ENCODE measurements at places on chromosomes 11 and 22. TPM values are rescaled to one million over a fixed set of nuclear protein-coding genes. Genes with fewer than 3 reads are reported as not detected.

GRCh38 chr11:123628936-123629683 lies 25.3 kb downstream of the SCN3B start:
- peak; percentile 41 for DNase-seq

GRCh38 chr22:44888491-44889254 lies 121.1 kb downstream of the PHF21B start:
- DNase-seq = no peak

DNA sequence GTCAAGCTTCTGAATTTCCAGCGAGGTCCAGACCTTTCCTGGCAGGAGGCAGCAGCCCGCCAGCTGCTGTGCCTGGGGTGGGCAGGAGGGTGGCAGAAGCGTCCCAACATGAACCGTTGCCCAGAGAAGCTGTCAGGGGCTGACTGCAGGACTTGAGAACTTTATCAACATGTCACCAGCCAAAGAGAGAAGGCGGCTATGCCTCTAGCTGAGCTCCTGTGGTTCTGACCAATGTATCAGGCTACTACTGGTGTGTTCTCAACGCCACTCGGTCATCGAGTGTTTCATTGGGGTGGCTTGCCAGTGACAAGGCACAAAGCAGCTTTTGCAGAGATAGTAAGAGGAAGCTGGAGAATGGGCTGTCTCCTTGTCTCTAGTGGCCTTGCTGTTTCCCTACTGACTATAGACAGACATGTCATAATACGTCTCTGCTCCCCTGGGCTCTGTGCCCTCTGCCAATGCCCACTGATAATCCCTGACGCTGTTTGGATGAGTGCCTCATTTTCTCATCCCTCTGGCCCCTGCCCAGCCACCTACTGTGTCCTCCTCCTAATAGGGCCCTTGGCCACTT lies 17.6 kb upstream of the ASCC2 start:
- no peak for DNase-seq

DNA sequence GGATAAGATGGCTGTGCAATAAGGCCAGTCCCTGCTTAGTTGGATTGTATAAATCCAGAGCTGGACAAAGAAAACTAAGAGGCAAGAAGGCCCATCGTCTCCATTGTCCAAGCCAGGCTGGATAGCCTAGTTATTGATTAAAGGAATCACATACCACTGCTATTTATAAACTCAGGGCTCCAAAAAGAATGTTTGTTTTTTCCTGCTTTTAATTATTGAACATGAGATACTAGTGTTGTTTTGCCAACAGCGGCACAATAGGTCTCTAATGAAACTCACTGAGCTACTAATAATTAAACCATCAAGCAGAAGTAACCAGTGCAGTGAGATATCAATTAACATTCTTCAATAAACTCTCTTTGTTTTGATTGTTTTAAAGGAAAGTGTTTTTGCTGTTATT lies 259.7 kb downstream of the INSC start:
- no peak for DNase-seq

CTTN gene
- 243 TPM for total RNA-seq

TMPRSS6 gene
- not detected for total RNA-seq

All from dermis microvascular lymphatic vessel endothelial cell (primary cell).